A549 treated with CORT108297 at 1 μM for 4 hours (cell line): ENCODE measurements at places on chromosomes 4 and X. TPM values are rescaled to one million over a fixed set of nuclear protein-coding genes. Genes with fewer than 3 reads are reported as not detected.

SPANXN4 gene
- not detected in 5 replicates for total RNA-seq

NAT8L gene
- 9.8 to 16.8 TPM (median 15.3 TPM) in 5 replicates for total RNA-seq

IL13RA2 gene
- 0.06 to 0.08 TPM (median 0.06 TPM) in 3 of 5 replicates, not detected in the others for total RNA-seq

ZCCHC18 gene
- 0.07 to 0.35 TPM (median 0.10 TPM) in 5 replicates for total RNA-seq

DRD5 gene
- not detected in 5 replicates for total RNA-seq

OPRPN gene
- not detected in 5 replicates for total RNA-seq
